ENCODE measurements at places on chromosomes 12 and 14. TPM values are rescaled to one million over a fixed set of nuclear protein-coding genes. Genes with fewer than 3 reads are reported as not detected.

ZNF891 gene
- 3.2 TPM for polyA plus RNA-seq

TFCP2 gene
- polyA plus RNA-seq: 31.6 TPM

PTPRQ gene
- polyA plus RNA-seq: 1.1 TPM

ATP23 gene
- polyA plus RNA-seq: 8.5 TPM

RNU4-1 gene
- not detected for polyA plus RNA-seq

TRIM9 gene
- polyA plus RNA-seq: 2.7 TPM

- H3K27ac ChIP-seq: no peak overlapping the region
- no peak overlapping the region for H3K4me3 ChIP-seq
- DNase-seq: no peak
- no peaks in the 10 kb centered on the region for H3K4me1 ChIP-seq
- no peaks in the 10 kb centered on the region for H3K36me3 ChIP-seq
- H3K27me3 ChIP-seq: no peaks in the 10 kb centered on the region
Measured at GRCh38 chr14:105627701-105628100, 101.3 kb downstream of the TMEM121 start.

GRCh38 chr14:92466059-92466458, 47.5 kb upstream of the RIN3 start:
- no peaks in the 10 kb centered on the region for H3K36me3 ChIP-seq
- H3K4me3 ChIP-seq: no peak overlapping the region
- H3K4me1 ChIP-seq: no peaks in the 10 kb centered on the region
- H3K27ac ChIP-seq: no peak overlapping the region

DNA sequence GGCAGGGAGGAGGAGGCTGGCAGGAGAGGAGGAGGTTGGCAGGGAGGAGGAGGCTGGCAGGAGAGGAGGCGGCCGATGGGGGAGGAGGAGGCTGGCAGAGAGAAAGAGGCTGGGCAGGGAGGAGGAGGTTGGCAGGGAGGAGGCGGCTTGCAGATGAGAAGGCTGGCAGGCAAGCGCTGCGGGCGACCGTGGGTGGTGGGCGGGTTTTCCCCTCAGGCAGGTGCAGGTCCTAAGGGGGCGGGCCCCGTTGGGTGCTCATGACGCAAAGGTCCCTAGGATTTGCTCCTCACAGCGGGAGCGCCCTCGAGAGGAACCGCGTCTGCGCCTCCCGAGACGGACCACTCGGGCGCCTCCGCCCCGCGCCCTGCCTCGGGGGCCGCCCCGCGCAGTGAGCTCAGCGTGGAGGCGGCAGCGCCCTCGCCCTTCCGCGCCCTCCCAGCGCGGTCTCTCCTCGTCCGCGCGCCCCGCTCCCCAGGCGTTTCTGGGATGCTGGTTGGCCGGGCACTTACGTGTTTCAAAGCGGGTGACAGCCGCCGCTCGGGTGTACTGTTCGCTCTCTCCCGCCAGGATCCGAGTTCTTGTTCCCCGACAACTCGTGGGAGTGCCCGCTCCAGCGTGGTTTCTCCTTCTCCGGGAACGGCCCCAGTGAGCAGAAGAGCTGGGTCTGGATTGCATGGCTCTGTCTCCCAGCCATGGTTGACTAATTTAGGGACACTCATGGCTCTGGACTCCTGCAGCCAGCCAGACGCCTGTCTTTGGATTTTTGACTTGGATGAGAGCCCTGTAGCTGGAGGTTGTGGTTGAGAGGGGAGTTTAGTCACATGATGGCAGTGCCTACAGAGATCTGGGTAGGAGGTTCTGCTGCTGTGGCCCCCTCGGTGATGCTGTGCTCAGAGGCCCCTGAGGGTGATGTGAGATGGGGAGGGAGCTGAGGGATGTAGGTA, 64.1 kb upstream of the PPP4R3A start:
- DNase-seq: peak; percentile 69
- peaks cover 5% of the 10 kb centered on the region for H3K4me1 ChIP-seq
- H3K27ac ChIP-seq: no peak overlapping the region
- peaks cover 14% of the 10 kb centered on the region for H3K27me3 ChIP-seq
- H3K4me3 ChIP-seq: peak overlapping the region; percentile 38
- H3K36me3 ChIP-seq: no peaks in the 10 kb centered on the region

- H3K27me3 ChIP-seq: no peaks in the 10 kb centered on the region
- DNase-seq: no peak
- H3K27ac ChIP-seq: no peak overlapping the region
- H3K4me3 ChIP-seq: no peak overlapping the region
- H3K4me1 ChIP-seq: no peaks in the 10 kb centered on the region
Measured at GRCh38 chr12:99948370-99948769, 36.4 kb downstream of the ANKS1B start.

DNA sequence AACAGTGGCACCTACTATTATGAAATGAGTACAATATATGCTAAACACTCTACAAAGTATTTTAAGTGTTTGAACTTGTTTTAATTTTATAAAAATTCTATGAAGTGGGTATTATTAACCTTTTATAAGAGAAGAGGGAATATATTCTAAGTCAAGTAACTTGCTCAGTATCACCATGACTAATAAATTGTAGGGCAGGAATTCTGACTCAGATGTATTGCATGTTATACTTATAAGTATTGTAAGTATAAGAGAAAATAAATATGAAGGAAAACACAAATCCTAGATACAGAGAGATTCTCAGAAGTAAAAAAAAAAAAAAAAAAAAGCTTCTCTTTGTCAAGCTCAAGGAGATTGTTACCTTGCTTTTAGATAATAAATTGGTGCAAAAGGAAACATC, 893.2 kb downstream of the SLC16A7 start:
- H3K4me3 ChIP-seq: no peak overlapping the region
- no peaks in the 10 kb centered on the region for H3K27me3 ChIP-seq
- H3K4me1 ChIP-seq: no peaks in the 10 kb centered on the region
- H3K36me3 ChIP-seq: no peaks in the 10 kb centered on the region
- DNase-seq: no peak

- H3K36me3 ChIP-seq: no peaks in the 10 kb centered on the region
- peak overlapping the region; percentile 46 for H3K4me3 ChIP-seq
- H3K4me1 ChIP-seq: peaks cover 10% of the 10 kb centered on the region
- peaks cover 51% of the 10 kb centered on the region for H3K27me3 ChIP-seq
- peak; percentile 92 for DNase-seq
Measured at GRCh38 chr14:99272899-99273765, 1.1 kb upstream of the BCL11B start.

- no peak overlapping the region for H3K4me3 ChIP-seq
- H3K27ac ChIP-seq: no peak overlapping the region
- DNase-seq: no peak
- H3K36me3 ChIP-seq: no peaks in the 10 kb centered on the region
Measured at GRCh38 chr12:112004041-112004440, 8.9 kb downstream of the TMEM116 start.

DNA sequence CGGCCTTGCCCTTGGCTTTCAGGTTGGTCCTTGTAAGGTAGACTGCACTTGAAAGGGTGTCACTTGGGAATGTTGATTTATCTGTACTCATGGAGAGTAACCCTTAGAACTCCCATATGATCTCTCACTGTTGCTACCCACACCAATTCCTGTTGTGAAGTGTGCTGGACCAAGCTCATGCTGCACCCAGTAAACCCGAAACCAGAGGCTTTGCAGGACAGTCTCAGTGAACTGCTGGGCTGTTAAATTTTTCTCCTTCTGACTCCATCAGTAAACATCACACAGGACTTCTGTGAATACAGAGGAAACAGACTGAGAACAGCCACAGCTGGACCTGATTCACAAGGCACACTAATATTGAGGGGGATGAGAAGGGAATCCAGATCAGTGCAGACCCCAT, 783.0 kb downstream of the TMEM121 start:
- no peaks in the 10 kb centered on the region for H3K36me3 ChIP-seq
- no peak for DNase-seq
- no peaks in the 10 kb centered on the region for H3K27me3 ChIP-seq
- no peak overlapping the region for H3K27ac ChIP-seq
- H3K4me3 ChIP-seq: no peak overlapping the region

GRCh38 chr14:30869551-30870155, 4.7 kb upstream of the COCH start:
- H3K27ac ChIP-seq: no peak overlapping the region
- no peak overlapping the region for H3K4me3 ChIP-seq
- DNase-seq: no peak
- H3K4me1 ChIP-seq: no peaks in the 10 kb centered on the region
